Stimulated activated CD4-positive, alpha-beta T cell treated with anti-CD3 and anti-CD28 coated beads, TNF-alpha, amount 100 ng/mL, for 24 hours (primary cell): ENCODE measurements at places on chromosomes 16 and 17.

GRCh38 chr16:27470567-27471431, 68.8 kb downstream of the IL21R start:
- no peak for DNase-seq

- DNase-seq = no peak
These were observed 561 bp upstream of the HERPUD1 start for GRCh38 chr16:56931271-56931891.

GRCh38 chr17:63741143-63741407, 524 bp downstream of the STRADA start:
- no peak for DNase-seq

- DNase-seq = no peak
These were observed 46.0 kb downstream of the KATNIP start for GRCh38 chr16:27595993-27596392.

DNA sequence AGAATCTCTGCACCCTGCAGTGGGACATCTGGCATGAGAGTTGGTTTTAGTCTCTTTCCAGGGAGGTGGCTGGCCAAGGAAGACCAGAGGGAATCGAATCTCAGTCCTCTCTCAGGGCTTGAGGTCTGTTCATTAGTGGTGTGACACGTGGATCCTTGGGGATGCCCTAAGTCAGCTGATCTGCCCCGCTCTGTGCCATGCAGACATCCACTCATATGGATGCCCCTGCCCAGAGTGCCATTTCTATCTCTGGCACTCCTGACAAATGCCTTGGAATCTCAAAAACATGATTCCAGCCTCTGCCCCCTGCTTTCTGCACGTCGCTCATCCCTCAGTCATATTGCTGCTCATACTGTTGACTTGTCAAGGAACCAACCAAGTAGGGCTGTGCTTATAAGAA, 38.8 kb downstream of the WSCD1 start:
- no peak for DNase-seq

GRCh38 chr17:79923974-79924638, 84.9 kb upstream of the CBX4 start:
- DNase-seq = peak; percentile 18

DNA sequence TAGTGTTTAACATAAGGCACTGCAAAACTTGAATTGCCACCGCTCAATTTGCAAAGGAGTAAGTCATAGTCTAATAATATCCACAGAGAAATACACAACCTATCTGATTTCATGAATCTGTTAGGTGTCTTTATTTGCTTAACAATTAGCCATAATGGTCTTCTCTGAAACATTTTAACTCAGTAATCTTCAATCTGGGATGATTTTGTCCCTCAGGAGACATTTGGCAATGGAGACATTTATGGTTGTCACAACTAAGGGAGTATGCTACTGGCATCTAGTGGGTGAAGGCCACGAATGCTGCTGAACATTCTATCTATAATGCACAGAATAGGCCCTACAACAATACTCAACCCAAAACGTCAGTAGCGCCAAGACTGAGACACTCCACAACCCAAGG, 4.3 kb downstream of the UBE2G1 start:
- no peak for DNase-seq

DNA sequence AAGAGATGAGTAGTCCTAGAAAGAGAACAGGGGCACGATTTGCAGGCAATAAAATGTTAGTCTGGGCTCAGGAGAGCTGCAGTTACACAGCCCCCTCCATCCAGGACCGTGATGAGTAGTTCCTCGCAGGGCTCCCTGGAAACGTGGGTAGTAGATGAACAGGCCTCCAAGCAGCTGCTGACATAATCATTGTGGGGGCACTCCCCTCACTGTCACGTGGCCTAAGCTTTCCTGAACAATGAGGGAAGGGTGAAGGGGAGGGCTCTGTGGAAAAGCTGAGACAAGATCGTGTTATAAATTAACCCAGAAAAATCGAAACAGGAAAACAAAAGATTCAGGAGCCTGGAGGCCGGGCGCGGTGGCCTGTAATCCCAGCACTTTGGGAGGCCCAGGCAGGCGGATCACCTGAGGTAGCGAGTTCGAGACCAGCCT, 1.3 kb upstream of the PER1 start:
- DNase-seq = peak; percentile 55

- no peak for DNase-seq
These were observed 3.9 kb upstream of the SPATA32 start for GRCh38 chr17:45265821-45266220.

- DNase-seq = no peak
These were observed 26.2 kb upstream of the IRF8 start for GRCh38 chr16:85872734-85873133.

DNA sequence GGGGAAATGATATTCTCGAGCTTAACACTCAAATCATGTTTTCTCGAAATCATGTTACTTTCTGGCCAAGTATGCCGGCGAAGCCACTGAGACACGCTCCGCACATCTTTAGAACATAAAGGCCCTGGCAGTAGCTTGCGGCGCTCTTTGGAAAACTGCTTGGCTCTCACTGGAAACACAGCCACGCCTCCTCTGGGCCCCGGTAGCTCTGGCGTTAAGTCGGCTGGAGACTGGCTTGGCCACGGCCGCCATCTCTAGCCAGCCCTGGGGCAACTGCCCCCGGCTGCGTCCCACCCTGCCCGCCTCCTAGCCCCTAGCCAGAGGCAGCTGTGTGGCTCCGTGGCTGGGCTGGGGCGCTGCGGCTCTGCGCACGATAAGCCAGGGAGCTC, 9.2 kb upstream of the BAIAP2 start:
- no peak for DNase-seq

DNA sequence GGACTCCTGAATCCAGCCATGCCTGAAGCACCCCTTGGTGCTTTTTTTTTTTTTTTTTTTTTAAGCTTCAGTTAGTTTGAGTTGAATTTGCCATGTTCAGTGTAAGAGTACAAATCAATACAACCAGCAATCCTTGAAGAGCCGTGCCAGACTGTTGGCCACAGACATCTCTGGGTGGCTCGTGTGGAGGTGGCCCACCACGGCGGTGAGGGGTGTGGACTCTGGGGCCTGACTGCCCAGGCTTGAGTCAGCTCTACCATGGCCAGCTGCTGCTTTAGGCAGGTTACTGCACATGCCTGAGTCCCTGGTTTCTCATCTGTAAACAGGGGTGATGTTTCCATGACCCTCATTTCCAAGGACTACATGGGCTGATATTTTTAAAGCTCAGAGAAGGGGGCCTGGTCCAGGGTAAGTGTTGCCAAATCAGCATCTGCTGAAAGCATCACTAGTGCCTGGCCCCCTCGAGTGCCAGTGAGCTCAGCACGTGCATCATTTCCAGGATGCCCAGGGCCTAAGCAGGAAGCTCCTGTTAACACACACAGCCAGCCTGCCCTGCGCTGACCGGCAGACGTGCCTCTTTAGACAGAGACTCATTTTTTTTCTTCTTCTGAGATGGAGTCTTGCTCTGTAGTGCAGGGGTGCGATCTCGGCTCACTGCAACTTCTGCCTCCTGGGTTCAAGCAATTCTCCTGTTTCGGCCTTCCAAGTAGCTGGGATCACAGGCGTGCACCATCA, 90.1 kb downstream of the DNAH17 start:
- no peak for DNase-seq

- no peak for DNase-seq
These were observed 10.8 kb upstream of the NME1 start for GRCh38 chr17:51142597-51142996.

DNA sequence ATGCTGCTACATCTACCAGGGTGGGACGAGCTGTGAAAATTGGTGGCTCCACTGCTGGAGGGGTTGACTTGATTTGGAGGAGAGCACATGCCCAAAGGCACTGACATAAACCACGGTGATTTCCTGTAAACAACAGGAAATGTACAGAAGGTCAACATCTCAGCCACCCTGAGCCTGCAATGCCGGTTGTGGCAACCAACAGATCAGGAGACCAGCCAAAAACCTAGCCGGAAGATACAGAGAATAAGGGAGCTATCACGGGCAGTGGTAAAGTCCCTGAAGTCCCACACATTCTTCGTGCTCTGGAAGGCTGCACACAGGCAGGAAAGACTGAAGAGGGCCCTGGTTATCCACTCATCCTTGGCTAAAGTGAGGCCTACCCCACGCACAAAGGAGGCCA, 56.2 kb downstream of the ADCY9 start:
- DNase-seq = no peak

- no peak for DNase-seq
These were observed 17.2 kb upstream of the NUDT16L1 start for GRCh38 chr16:4675864-4676786.

DNA sequence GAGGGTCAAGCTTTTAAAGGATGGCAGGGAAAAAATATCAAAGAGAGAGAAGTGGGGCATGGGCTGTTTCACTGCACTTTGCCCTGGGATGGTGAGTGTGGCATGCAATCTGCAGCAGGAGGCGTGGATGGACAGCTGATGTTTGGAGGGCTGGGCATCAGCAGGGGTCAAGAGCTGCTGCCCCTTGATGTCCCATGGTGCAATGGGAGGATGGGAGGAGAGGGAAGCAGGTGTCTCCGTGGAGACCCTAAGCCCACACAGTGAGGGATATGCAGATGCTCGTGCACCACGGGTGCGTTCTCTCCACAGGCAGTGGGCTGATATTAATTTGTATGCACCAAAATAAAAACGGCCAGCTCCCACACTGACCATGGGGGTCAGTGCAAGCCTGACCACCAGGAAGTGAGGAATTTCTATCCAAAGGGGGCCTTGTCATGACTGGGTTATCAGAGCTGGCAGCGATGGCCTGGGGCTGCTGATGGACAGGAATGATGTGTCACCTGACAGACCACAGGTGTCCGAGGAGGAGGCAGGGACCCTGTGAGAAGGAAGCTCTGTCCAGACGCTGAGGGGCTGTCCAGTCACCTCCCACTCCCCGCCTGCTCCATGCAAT, 183.6 kb downstream of the IRF8 start:
- no peak for DNase-seq

DNA sequence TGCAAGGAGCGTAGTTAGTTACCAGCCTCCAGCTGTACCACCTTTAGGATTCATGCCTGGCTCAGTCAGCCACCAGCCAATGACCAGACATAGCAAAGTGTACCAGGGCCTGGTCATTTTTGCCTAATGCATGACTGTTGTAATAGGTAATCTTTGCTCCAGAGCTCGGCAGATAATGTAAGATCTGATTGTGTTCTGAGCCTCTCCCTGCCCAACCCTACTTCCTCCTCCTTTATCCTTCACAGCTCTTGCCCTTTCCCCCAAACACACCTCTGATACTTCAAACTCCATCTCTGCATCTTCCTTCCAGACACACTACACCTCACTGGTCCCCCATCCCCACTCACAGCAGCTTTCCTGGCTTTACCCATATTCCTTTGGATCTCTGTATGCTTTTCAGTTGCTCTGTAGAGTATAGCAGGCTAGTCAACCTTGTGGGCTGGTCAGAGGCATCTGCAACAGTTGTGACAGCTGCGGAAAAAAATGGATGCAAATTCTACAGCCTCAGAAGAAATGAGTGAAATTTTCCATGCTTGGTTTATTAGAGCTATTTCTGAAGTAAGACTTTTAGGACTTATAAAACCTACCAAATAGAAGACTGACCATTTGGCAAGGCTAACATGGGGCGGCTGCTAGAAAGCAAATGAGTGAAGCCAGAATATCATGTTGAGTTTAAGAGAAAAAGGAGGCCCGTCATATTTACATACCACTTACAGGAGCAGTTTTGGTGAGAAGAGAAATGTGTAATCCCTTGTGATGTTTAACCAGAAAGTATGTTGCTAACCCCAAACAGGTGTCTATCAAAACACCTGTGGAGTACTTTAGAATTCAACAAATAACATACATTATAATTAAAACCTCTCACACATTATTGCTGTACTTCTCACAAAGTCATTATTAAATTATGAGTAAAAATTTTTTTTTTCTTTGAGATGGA, 19.9 kb upstream of the C16orf87 start:
- no peak for DNase-seq

DNA sequence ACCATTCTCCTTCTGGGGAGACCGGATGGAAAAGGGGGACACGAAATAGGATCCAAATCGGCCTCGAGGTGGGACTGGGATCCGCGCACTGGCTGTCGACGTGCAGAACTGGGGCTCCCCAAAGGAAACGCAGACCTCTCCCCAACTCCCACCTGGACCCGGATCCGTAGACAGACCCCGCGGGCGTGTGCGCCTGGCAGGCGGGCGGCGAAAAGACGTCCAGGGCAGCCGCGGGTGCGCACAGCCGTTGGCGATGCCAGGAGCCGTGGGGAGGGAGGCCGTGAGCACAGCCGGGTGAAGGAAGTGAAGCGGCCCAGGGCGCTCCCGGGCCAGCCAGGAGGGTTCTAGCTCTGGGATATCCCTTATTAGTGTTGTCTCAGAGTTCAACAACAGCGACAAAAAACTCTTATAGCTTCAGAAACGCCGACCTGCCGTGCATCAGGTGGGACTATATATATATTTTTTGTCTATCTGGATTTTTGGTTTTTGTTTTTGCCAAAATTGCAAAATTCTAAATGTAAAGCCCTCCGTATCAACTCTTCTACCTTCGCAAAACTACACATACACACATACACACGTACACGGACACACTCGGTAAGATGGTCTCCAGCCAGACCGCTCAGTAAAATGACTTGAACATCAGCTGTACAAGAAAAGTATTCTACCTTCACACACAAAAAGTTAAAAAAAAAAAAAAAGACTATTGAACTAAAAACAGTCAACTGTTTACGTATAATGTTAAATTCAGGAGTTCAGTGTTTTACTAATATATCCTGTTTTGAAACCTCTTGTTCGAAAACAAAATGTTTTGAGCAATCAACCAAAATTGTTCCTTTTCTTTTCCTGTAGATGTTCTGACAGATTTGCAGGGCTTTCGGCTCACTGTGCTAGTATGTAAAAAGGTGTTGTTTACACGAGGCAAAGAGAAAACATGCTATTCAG, 5.2 kb upstream of the AATF start:
- DNase-seq = no peak

GRCh38 chr16:57032931-57033330, 43.6 kb downstream of the NLRC5 start:
- no peak for DNase-seq

DNA sequence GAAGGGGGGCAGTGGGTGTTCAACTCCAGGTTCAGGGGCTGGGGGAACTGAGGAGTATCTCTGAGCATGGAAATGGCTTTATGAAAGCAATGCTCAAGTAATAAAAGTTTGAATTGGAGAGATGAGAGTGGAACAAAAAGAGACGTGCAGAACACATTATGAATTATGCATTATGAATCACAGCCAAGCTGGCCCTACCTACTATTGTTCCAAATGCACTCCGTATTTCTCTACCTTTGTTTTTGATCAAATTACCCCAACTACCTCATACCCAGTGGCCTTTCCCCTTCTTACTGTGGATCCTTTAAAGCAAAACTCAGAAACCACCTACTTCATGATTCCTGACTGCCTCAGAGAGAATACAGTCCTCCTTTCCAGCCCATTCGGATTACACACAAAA, 38.1 kb downstream of the TEKT3 start:
- no peak for DNase-seq
